ENCODE measurements at places on chromosomes 12 and 14. TPM values are rescaled to one million over a fixed set of nuclear protein-coding genes. Genes with fewer than 3 reads are reported as not detected.

DNA sequence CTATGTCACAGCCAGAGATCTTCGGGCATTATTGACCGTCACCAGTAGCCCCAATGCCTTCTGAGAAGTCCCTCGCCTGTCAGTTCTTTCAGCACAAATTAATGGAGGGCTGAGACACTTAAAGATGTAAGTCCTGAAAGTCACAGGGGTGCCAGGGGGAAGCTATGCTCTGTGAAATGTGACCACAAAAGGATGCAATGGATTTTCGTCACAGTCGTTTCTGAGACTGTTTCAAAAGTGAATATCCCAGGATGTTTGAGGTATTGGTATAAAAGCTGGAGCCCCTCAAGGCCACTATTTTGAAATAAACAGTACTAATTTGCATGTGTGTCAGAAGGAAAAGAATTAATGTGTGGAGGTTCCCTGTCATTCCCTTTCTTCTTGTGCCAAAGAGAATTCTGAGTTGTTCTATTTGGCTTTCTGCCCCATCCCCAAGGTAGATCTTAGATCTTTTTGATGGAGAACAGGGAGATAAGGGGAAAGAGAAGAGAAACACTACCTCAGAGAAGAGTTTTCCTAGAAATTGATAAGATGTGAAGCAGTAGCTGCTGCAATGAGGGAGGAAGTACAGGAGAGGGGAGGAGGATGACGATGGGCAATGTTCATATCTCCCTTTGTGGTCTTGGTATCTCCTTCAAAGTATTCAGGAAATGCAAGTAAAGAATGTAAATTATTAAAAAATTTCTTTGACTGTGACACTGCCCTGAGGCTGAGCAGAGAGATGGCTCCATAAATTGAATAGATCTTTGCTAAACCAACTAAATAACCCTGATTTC, 101.8 kb upstream of the NAP1L1 start:
- H3K4me1 ChIP-seq: peaks cover 11% of the 10 kb centered on the region
- H3K27me3 ChIP-seq: no peaks in the 10 kb centered on the region
- H3K4me3 ChIP-seq: no peak overlapping the region
- no peak for DNase-seq

DNA sequence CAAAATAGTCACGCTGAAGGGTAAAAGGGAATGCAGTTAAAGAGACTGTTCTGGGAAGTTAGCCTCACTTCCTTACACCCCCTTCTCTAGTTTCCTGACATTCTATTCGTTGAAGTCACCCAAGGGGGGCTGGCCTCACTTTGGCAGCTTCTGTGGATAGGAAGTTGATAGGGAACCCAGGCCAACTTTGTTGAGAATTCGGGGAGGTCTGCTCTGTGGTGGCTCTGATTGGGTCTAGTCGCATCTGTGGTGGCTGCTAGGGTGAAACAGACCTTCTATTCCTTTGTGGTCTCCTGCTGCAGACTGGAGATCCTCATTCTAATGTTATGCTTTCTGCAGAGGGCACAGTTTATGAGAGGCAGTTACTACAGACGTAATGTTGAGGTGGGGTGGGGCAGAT, 28.8 kb upstream of the GZMB start:
- no peaks in the 10 kb centered on the region for H3K36me3 ChIP-seq
- H3K27ac ChIP-seq: no peak overlapping the region
- DNase-seq: no peak
- H3K4me1 ChIP-seq: no peaks in the 10 kb centered on the region

DNA sequence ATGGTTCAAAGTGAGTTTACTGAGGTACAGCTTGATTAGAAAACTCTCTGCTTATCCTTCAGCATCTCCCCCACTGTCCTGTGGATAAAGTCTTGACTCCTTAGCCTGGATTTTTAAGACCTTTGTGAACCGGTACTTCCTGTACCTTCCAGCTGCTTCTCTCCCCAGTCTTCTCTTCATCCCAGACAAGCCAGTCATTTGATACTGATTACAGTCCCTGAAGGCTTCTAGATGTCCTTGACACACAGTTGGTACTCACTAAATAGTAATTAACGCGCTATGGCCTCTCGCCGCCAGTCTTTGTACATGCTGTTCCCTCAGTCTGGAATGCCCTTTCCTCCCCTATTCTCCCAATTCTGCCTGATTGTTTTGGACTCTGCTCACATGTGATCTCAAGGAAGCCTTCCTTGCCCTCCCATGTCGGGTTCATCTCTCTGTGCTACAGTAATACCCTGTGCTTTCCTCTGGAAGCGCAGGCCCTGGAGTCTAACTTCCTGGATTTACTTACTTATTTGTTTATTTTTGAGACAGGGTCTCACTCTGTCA, 50.6 kb upstream of the PTGR2 start:
- H3K27ac ChIP-seq: no peak overlapping the region
- H3K36me3 ChIP-seq: no peaks in the 10 kb centered on the region
- no peak for DNase-seq
- no peak overlapping the region for H3K4me3 ChIP-seq
- no peaks in the 10 kb centered on the region for H3K27me3 ChIP-seq

GRCh38 chr14:61575551-61576150, 119.7 kb upstream of the HIF1A start:
- H3K36me3 ChIP-seq: no peaks in the 10 kb centered on the region
- DNase-seq: peak; percentile 50
- H3K4me1 ChIP-seq: peaks cover 9% of the 10 kb centered on the region
- no peak overlapping the region for H3K27ac ChIP-seq
- H3K4me3 ChIP-seq: no peak overlapping the region
- no peaks in the 10 kb centered on the region for H3K27me3 ChIP-seq

- no peak overlapping the region for H3K4me3 ChIP-seq
- peaks cover 47% of the 10 kb centered on the region for H3K4me1 ChIP-seq
- H3K27me3 ChIP-seq: no peaks in the 10 kb centered on the region
Observed at GRCh38 chr14:68506645-68507419, 286.0 kb downstream of the ZFP36L1 start.

DNA sequence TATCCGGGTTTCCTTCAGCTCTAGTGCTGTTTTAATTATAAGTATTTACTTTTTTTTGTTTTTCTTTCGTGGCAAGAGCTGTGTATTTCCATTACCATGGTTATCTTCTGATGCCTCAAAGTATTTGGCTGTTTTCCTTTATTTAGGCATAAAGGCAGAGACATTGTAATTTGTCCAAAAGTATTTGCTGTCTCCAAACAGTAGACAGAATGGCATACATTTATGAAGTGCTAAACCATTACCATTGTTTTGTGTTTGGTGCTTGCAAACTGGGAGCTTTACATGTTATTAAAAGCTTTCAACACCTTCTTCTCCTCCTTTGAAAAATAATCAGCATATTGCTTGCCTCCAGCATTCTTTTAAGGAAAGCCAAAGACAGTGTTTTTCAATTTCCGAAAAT, 46.3 kb downstream of the FLRT2 start:
- no peak for DNase-seq
- H3K4me1 ChIP-seq: no peaks in the 10 kb centered on the region
- no peaks in the 10 kb centered on the region for H3K36me3 ChIP-seq
- H3K4me3 ChIP-seq: no peak overlapping the region
- H3K27ac ChIP-seq: no peak overlapping the region

DNA sequence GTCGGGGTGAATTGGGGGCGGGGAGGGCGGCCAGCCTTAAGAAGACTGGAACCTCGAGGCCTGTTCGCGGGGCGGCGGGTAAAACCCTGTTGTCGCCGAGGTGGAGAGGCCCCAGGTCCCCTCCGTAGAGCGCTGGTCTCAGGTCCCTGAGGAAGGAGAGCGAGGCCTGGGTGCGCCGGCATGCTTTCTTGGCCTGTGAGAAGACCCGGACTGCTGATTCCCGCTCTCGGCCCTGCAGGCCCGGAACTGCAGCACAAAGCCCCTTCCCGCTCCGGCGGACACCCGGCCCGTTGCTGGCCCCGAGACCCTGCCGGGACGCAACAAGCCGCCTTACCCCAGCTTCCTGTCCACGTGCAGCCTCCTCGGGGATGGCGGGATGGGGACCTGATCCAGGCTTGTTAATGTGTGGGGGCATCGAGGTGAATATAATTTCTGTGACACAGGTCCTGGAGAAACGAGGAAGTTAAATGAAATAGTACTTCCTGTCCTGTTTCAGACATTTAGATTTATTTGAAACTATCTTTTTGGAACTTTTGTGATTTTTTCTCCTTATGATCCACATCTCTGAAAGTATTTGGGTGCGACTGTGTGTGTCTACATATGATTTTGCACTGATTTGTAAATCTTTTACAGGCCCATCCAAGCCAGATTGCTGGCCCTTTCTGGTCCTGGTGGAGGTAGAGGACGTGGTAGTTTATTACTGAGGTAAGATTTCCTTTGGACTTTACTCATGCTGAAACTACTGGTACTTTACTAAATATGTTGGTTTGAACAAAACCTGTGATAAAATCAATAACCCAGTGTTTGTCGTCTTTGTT, 600 bp downstream of the PNN start:
- H3K4me3 ChIP-seq: peak overlapping the region; percentile 92
- H3K36me3 ChIP-seq: peaks cover 39% of the 10 kb centered on the region
- H3K27me3 ChIP-seq: no peaks in the 10 kb centered on the region
- H3K4me1 ChIP-seq: peaks cover 18% of the 10 kb centered on the region
- H3K27ac ChIP-seq: peak overlapping the region; percentile 92

DNA sequence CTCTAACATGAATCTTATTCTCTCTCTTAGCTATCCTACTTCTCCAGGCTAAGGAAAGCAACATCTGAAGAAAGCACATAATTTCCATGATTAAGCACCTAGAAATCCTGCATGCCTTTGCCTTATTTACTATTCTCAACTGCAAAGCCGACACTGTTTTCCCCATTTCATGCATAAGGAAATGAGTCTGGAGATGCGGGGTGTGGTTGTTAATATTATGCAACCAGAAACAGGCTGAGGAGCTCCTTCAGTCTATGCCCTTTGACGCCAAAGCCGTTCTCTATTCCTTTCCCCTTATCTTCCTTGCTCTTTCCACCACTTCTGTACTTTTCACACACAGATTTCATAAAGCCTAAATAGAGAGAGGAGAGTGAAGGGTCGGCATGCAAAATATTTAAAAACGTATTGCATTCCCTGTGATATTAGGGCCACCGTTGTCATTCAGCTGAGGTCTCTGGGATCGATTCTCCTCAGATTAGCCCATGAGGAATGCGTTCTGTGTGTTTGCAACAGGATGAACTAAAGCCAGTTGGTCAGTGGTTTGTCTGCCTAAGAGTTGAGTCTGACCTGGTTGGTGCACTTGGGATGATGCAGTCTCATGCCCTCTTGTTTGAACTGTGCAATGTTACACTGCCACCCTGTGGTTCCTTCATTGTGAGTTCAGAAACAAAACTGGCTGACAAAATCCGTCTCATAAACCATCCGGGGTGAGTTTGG, 53.1 kb upstream of the PLEKHG7 start:
- peaks cover under 1% of the 10 kb centered on the region for H3K4me1 ChIP-seq
- no peaks in the 10 kb centered on the region for H3K36me3 ChIP-seq
- H3K27me3 ChIP-seq: no peaks in the 10 kb centered on the region
- H3K4me3 ChIP-seq: no peak overlapping the region
- DNase-seq: no peak

DNA sequence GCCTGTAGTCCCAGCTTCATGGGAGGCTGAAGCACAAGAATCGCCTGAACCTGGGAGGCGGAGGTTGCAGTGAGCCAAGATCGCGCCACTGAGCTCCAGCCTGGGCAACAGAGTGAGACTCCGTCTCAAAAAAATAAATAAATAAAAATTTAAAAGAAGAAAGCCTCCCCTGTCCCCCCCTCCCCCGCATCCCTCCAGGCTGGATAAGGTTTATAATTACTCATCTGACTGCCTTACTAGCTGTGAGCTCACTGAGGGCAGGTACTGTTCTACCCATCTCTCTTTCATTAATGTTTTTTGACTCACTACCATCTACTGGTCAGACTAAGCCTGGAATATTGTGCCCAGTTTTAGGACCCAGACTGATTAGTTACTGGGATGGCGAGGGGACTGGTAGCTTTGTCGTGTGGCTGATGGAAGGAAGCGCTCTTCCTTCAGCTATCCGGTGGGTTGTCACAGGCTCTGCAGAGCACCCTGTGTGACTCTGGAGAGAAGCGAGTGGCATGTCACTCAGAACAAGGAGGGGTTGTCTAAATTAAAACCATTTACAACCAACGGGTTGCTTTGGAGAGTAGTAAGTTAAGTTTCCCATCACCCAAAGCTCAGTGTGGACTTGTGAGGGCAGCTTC, 16.9 kb downstream of the EVL start:
- peaks cover 9% of the 10 kb centered on the region for H3K4me1 ChIP-seq
- no peaks in the 10 kb centered on the region for H3K36me3 ChIP-seq
- no peaks in the 10 kb centered on the region for H3K27me3 ChIP-seq
- H3K4me3 ChIP-seq: no peak overlapping the region
- no peak overlapping the region for H3K27ac ChIP-seq

- H3K4me1 ChIP-seq: no peaks in the 10 kb centered on the region
- no peak overlapping the region for H3K4me3 ChIP-seq
- DNase-seq: no peak
- no peaks in the 10 kb centered on the region for H3K27me3 ChIP-seq
Observed at GRCh38 chr14:98952593-98953350, 319.2 kb downstream of the BCL11B start.

DNA sequence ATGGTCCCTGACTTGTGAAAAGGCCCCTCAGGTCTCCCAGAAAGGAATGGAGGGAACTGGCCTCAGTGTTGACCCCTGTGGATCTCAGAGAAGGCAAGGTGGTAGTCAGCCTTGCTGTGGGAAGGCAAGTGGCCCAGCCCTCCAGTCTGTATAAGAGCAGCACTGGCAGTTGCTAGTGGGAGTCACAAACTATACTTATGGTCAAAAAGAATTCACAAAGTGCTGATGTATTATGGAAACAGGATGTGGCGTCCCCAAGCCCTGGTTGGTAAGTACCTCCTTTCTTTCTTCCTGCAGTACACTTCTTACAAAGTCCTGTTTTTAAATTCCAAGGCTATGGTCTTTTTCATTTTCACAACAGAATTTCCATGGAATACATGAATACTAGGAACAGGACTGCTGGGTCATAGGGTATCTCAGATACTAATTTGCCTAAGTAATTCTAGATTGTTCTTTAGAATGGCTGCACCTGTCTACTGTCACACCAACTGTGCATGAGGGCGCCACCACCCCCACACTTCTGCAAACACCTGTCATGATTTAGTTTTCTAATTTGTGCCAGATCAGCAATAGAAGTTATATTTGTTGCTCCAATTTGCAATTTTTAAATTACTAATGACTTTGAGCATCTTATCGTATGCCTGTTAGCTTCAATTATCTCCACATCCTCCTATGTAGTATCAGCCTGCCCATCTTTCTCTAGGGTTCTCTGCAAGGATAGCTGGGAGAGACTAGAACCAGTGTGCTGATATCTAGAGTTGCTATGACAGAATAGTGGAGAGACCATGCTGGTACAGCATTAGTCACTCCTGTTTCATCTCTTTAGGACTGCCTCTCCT, 40.7 kb upstream of the TMEM263 start:
- H3K27ac ChIP-seq: no peak overlapping the region
- H3K4me1 ChIP-seq: no peaks in the 10 kb centered on the region
- H3K36me3 ChIP-seq: no peaks in the 10 kb centered on the region
- H3K4me3 ChIP-seq: no peak overlapping the region
- H3K27me3 ChIP-seq: no peaks in the 10 kb centered on the region

- H3K27ac ChIP-seq: peak overlapping the region; percentile 0
- H3K4me1 ChIP-seq: peaks cover 49% of the 10 kb centered on the region
- H3K36me3 ChIP-seq: peaks cover 23% of the 10 kb centered on the region
- no peak for DNase-seq
- no peak overlapping the region for H3K4me3 ChIP-seq
Observed at GRCh38 chr14:52026017-52026660, 36.8 kb downstream of the RTRAF start.

The FAIM2 gene
- total RNA-seq: 4.1 TPM

The MGP gene
- total RNA-seq: 680 TPM

The TEX52 gene
- not detected for total RNA-seq

The ABHD12B gene
- not detected for total RNA-seq
